Fibroblast of upper back skin (primary cell): ENCODE measurements at places on chromosomes 6 and 20.

GRCh38 chr20:46954490-46955038 is 59.9 kb downstream of the EYA2 start:
- peak; percentile 96 for DNase-seq

- peak; percentile 65 for DNase-seq
Measured at GRCh38 chr6:78810146-78810545, 57.2 kb upstream of the IRAK1BP1 start.

- DNase-seq, result peak; percentile 89
Measured at GRCh38 chr20:61588411-61589385, 336.6 kb downstream of the CDH4 start.

- DNase-seq, result peak; percentile 28
Measured at GRCh38 chr6:146670161-146670560, 71.4 kb downstream of the ADGB start.

- DNase-seq, result peak; percentile 68
Measured at GRCh38 chr6:28747631-28748157, 176.1 kb downstream of the TRIM27 start.

DNA sequence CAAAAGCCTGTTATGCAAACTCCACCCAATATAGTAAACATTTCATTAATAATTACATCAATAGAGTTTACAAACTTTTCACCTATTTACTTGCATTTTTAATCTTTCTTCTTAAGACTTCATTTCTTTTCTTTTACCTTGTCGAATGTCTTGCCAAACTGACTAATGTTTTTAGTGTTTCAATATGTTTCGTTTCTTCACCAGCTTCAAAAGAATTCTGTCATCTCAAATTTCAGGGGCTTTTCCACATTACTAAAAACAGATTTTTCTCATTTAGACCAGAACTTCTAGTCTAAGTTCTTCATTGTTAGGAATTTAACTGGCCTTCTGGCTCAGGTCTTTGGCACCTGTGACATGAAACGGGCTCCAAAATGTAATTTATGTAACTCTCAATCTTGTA is 196.5 kb downstream of the ARHGAP18 start:
- DNase-seq, result peak; percentile 74

DNA sequence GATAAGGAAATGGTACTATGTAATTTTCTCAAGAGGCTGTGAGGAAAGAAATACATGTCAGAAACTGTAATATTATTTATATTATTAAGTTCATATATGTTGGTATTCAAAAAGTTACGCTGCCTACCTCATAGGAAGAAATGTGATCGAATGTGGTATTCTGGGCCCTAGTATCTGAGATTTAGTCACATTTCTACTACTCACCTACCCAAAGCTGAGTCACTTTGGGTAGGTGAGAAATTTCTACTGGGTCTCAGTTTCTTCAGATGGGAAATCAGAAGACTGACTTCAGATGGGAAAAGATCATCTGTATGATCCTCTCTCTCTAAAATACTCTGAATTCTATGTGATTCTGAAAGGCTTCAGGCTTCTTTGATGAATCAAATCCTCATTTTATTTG is 411.0 kb downstream of the SYNE1 start:
- no peak for DNase-seq

DNA sequence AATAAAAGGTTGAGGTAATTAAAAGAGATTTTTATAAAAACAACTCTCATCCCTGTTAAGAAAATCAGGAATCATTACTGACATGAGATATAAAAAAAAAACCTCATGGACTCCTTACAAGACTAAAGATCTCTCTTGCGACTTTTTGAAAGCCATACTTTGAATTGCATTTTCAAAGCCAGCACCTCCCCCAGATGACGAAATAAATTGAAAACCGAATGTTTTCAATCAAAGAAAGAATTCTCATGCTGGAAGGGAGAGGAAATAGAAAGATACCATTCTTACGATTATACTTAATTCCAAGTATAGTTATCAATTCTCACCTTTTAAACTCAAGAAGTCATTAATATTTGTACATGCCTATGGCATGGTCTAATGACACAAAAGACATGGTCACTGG is 452.3 kb downstream of the GJA1 start:
- DNase-seq, result peak; percentile 61

DNA sequence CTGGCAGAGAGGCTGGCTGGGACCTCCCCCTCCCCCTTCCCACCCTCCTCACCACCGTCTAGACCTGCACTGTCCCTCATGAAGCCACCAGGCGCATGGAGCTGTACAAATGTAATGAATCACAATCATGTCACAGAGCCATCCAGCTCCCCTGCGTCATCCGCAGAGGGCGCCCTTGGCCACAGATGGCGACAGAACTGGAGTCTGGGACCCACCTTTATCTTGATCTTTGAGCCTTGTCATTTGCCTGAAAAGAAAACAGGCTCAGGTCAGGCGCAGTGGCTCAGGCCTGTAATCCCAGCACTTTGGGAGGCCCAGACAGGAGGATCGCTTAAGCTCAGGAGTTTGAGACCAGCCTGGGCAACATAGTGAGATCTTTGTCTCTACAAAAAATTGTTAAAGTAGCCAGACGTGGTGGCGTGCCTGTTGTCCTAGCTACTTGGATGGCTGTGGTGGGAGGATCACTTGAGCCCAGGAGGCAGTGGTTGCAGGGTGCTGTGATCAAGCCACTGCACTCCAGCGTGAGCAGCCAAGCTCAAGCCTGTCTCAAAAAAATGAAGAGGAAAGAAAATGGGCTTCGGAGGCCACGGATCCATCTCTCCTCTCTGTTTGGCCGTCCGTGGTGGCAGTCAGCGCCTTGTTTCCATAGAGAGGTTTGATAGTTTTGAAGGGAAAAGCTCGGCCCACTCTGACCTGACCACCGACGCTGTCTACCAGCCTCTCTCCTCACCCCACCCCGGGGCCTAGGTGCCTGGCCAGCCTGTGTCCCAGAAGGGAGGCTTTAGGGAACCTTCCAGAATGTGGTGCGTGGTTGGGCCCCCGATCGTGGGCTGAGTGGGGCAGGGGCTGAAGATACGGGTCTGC is 6.2 kb downstream of the COL9A3 start:
- DNase-seq, result no peak

DNA sequence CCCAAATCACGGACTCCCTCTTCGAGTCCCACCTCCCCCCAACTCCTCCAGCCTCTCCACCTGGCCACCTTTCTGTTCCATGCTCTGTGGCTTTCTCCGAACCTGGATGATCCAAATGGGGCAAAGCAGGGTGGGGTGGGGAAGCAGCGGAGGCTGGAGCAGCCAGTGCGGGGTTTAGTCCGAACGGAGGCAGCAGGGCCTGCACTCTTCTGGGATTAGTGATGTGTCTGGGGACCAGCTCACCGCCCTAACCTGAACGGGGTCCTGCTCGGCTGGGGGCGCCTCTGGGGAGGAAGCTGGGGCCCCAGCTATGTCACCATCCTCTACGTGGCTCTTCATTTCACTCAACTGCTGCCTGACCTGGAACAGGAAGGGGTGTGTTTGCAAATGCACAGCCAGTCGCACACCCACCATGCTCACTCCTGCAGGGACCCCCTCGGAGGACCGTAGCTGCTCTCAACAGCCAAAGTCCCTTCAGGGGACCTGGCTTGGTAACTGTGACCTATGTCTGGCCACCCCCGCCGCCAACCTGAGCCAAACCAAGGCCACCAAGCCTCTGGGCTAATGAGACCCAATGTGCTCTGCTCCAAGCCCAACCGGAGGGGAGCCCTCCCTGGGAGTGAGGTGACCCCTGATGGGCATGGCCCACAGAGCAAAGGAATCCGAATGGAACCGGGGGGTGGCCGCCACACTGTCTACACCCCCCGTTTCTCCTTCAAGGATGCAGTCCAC is 46.8 kb downstream of the DSTN start:
- DNase-seq, result no peak

DNA sequence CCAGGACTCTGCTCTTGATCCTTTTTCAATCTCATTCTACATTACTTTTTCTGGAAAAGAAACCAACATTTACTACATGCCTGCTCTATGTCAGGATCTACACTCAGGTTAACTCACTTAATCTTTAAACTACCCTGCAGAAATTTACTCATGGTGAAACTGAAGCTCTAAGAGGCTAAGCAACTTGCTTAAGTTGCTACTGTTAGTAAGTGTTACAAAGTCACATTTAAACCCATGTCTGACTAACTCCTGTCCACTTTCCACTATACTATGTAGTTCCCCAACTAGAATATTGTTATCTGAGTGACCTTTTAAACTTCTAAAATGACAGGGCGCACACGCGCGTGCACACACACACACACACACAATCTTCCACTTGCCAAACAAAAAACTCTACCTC is 5.0 kb downstream of the CEP162 start:
- DNase-seq, result no peak

- DNase-seq, result peak; percentile 48
Measured at GRCh38 chr6:14838133-14838583, 407.7 kb upstream of the JARID2 start.

- peak; percentile 69 for DNase-seq
Measured at GRCh38 chr6:56708810-56709597, 66.3 kb upstream of the DST start.

DNA sequence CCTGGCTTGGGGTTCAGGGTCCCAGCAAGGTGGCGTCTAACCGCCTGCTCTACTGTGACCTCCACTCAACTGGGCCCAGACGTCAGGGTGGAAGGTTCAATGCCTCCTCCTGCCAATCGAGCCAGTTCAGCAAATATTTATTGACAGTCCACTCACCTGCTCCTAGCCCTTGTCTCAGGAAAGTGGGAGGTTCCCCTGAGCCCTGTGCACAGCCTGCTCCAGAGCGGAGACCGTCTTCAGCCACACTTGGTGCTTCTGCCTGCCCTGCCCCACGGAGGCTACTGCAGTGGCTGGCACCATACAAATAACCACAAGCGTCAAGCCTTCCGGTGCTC is 6.1 kb downstream of the CCDC167 start:
- DNase-seq, result no peak
